ENCODE measurements at places on chromosomes 6 and 20.

GRCh38 chr6:166008441-166009369 is 158.9 kb downstream of the TBXT start:
- DNase-seq, result no peak

GRCh38 chr20:4605166-4605565 is 116.5 kb upstream of the PRND start:
- no peak for DNase-seq

DNA sequence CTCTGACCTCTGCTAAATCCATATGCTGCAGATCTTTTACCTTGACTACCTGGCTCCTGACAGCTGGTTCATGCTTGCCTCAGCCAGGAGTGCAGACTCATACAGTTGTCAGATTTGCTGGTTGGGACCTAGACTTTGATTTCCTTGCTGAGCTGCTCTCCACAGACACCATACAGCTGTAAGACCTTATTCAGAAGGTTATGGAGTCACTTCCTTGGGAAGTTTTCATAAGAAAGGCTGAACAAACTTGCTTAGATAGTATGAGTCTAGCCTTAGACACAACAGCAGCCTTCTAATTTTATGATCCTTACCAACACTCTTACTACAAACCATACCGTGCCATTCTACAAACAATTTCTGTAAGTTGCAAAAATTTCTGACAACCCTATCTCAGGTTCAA is 102.9 kb downstream of the EDN1 start:
- DNase-seq, result no peak

GRCh38 chr6:122673343-122673961 is 63.2 kb downstream of the PKIB start:
- DNase-seq, result no peak

- no peak for DNase-seq
These were observed 296 bp downstream of the DZANK1 start for GRCh38 chr20:18466574-18466893.

DNA sequence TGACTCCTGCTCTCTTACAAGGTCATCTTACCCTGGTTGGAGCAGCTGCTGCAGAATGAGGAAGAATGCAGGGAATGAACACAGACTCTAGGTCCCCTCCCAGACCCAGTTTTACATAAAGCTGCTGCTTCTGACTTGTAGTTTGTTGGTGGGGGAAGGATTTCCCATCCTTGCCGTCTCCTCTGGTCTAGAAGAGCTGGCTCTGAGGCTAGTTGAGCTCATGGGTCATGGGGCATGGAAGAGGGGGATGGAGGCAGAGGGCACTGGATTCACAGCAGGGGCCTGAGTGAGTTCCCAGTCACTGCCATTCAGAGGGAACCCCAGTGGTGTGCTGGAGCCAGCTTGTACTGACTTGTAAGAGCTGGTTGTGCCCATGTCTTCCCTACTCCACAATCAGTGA is 9.2 kb upstream of the GUCA1A start:
- no peak for DNase-seq

GRCh38 chr6:56851541-56852259 is 103.2 kb upstream of the BEND6 start:
- no peak for DNase-seq

- no peak for DNase-seq
These were observed 108.9 kb downstream of the SAMD5 start for GRCh38 chr6:147617366-147617765.

DNA sequence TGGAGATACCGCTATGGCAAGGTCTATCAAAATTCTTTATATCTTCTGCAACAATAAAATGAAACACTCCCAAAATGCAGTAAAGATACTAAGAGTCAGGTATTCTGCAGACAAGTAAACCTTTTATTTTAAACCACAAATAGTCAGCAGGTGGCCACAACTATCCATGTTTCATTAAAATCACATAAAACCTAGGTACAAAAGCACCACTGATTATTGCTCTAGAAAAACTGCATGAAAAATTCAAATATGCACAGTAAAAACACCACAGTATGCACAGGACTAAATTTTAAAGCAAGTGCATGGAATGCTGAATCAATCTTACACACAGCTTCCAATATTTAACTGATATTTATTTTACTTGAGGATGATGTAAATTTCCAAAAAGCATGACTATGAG is 33.3 kb downstream of the HMGN3 start:
- no peak for DNase-seq

DNA sequence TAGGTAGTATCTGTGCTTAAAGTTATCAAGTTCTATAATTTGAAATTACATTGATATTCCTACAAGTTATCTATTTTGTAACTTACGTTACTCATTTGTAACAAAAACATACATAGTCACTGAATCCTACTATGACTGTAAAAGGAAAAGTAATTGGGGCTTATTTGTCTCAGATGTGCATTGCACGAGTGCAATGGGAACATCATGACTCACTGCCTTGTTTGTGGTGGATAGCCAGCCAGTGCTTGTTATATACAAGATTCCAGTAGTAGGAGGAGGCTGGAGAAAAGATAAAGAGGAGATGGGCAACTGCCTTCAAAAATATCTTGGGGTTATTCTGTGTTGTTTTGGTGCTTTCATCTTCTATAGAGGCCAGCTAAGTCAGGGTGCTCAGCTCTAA is 164.1 kb downstream of the RNF144B start:
- no peak for DNase-seq

DNA sequence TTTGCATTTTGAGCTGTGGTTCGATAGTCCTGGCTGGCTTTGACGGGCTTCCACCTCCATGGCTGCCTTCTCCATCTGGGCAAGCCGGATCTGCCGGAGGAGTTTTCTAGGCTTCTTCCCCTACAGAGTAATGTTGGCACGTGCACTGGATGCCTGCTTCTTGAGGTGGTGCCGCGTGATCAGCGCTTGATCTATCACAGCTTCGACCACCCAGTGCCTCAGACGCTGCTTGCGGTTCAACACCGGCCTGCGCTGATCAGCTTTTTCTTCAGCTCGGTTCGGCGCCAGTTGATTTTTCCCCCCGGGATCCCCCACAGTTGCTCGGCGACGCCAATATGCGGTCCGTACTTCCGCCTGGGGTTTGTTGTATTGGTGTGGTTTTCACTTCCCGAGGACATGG is 23.5 kb downstream of the FBXO5 start:
- DNase-seq, result no peak

- DNase-seq, result no peak
These were observed 68.9 kb upstream of the SCGN start for GRCh38 chr6:25583099-25583498.

DNA sequence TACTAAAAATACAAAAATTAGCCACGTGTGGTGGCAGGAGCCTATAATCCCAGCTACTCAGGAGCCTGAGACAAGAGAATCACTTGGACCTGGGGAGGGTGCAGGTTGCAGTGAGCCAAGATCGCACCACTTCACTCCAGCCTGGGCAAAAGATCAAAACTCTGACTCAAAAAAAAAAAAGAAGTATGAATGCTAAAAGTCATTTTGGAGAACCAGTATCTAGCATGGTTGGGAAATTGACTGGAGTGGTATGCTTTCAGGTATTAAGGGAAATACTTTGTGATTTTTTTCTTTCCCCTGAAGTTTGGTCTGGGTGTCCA is 30.1 kb downstream of the PCMT1 start:
- no peak for DNase-seq

DNA sequence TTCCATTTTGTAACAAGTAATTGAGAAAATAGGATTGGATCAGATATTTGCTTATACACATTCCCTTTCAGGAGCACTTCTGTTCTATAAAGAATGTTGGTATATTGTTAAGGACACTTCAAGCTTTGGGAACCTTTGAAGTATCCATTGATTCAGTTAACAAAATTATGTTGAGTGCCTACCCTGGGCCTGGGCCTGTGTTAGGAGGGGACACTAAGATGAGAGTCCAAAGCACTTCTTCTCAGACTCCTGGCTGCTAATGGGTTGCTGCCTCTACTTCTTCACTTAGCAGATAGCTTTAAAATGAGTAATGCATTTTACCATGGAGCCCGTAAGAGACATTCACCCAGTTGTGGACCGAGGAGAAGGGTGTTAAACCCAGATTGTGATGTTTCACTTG is 40.3 kb downstream of the PTPN1 start:
- no peak for DNase-seq

- no peak for DNase-seq
These were observed 15.8 kb upstream of the SERPINB9 start for GRCh38 chr6:2918936-2919335.

GRCh38 chr20:62557462-62557861 is 81.7 kb upstream of the GATA5 start:
- no peak for DNase-seq

- DNase-seq, result no peak
These were observed 158.5 kb downstream of the SASH1 start for GRCh38 chr6:148501178-148501590.

- DNase-seq, result no peak
These were observed 15.7 kb upstream of the QKI start for GRCh38 chr6:163398815-163399214.

DNA sequence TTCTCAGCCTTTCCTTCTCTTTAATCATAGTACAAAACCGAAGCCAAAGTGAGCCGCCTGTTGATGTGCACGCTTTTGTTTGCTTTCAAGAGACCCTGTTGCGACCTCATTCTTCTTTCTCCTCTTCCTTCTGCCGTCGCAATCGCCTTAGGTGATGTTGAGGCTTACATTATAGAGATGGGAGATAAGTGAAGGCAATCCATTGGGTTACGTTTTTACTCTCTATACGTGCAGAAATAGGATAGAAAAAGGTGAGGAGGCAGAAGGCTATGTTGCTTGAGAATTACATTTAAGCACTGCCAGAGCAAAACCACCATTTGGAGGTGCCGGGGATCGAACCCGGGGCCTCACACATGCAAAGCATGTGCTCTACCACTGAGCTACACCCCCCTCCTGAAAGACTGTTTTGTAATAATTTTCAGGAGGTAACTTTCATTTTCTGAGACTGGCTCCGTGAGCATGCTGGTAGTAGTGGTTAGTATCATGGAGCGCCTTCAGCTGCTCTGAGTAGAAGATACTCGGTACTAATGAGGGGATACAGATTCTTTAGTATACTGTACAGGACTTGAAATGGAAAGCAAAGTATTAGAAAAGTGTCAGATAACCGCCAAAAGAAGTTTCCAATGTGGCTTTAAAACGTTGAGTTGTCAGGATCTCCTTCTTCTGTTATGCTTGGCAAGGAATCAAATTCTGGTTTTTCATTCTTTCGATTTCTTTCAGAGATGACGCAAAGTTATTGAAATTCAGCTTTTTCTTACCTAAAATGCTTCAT is 165.6 kb downstream of the TRIM27 start:
- DNase-seq, result no peak

GRCh38 chr20:24007073-24007595 is 18.6 kb upstream of the GGTLC1 start:
- no peak for DNase-seq

- DNase-seq, result no peak
These were observed 158.5 kb downstream of the SYNDIG1 start for GRCh38 chr20:24627926-24628325.

DNA sequence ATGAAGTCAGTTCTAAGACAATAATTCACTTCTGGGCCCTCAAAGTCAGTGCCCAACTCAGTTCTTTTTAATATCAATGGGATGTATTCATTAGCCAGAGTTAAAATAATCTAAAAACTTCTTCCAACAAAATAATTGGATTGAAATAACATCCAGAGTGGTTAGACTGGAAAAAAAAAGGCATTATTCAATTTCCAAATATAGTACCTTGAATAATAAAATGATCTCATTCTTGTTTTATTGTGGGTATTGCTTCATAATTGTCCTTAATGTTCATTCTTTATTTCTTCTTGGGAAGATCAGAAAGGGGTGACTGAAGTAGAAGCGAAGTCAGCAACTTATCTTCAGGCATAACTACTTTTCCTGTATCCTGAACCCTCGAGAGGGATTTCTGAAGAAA is 85.1 kb upstream of the JARID2 start:
- DNase-seq, result no peak

DNA sequence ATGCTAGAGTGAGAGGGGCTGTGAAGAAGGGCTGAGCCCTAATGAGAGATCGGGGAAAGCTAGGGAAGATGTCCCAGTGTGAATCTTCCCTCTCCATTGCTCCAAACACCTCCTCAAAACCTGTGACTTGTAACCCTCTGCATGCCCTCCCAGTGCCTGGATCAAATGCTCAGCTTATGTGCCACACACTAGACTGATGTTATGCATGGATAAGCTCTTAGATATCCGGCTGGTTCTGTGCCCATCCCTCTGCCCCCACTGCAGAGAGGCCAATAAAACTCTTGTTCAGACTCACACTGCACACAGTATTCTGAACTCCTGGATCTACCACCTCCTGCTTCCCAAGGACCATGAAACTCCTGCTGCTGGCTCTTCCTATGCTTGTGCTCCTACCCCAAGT is at the start of gene DEFB118:
Gene DEFB118 (plus strand): TSS at position 301 of the 400 bp plus-strand sequence. CDS start 50 bp downstream, at position 351.
- DNase-seq, result no peak

DNA sequence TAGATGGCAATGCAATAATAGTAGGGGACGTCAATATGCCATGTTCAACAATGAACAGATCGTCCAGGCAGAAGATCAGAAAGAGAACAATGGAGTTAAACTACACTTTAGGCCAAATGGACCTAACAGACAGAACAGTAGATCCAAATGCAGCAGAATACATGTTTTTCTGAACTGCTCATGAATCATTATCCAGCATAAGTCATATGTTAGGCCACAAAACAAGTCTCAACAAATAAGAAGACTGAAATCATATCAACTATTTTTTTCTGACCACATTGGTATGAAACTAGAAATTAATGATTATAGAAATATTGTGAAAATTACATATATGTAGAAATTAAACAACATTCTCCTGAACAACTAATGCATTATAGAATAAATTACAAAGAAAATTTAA is 10.2 kb upstream of the DEFB125 start:
- DNase-seq, result no peak

DNA sequence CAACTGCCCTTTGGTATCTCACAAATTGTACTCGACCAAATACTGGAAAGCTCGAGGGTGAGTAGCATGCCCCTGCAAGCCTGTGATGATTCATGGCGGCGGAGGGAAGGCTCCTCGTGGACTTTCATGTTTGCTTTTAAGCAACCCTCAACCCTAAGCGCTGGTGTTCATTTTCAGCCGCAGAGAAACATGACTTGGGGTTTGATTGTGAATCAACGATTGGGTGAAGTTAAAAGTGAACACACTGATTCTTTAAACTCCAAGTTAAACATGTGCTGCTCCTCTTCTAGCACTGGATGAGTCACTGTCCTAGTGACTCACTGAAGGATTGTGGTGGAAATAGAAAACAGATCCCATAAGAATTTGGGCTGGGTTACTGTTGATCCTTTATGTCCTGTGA is 8.3 kb downstream of the CD109 start:
- DNase-seq, result no peak

DNA sequence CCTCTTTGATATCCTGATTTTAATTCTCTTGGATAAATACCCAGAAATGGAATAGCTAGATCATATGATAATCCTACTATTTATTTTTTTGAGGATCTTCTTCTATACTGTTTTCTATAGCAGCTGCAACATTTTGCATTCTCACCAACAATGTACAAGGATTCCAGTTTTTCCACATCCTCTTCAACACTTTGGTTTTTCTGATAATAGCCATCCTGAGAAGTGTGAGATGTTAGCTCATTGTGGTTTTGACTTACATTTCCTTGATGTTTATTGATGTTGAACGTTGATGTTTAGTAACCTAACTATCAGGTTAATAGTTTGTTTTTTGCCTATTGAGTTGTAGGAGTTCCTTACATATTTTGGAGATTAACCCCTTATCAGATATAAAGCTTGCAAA is 217.3 kb downstream of the LRFN2 start:
- no peak for DNase-seq

All from activated CD4-positive, alpha-beta T cell treated with anti-CD3 and anti-CD28 coated beads for 4 hours (primary cell).